Mesothelial cell of epicardium (in vitro differentiated cells): ENCODE measurements at places on chromosomes 7 and 10.

GRCh38 chr10:2686691-2687090 is 380.7 kb upstream of the PFKP start:
- DNase-seq = no peak

DNA sequence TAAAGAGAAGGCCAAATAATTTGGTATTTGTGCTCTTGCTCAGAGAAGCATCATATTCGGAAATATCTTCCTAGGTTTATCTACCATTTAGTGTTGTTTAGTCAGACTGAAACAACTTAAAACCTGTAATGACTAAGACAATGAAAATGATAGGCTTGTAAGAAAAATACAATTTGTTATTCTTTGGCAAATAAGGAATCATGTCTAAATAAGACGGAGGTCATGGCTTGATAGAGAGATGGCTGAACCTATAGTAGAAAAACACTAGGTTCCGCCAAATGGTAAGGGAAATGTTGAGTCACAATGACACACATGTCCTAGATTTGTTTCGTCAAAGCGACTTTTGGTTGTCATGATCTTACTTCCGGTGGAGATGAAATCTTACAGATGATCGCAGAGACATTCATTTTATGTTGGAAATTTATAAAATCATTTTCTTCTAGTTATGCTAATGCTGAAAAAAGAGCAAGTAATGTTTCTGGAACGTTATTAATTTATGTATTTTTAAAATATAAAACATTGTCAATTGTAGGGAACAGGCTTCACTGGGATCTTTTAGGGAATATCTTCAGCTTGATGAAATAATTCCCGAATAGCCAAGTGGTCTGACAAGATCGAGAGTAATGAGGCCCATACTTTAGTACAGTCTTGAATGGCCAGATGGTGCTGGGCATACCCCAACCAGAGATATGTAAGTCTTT is 1.0 kb downstream of the SRGN start:
- no peak for DNase-seq

DNA sequence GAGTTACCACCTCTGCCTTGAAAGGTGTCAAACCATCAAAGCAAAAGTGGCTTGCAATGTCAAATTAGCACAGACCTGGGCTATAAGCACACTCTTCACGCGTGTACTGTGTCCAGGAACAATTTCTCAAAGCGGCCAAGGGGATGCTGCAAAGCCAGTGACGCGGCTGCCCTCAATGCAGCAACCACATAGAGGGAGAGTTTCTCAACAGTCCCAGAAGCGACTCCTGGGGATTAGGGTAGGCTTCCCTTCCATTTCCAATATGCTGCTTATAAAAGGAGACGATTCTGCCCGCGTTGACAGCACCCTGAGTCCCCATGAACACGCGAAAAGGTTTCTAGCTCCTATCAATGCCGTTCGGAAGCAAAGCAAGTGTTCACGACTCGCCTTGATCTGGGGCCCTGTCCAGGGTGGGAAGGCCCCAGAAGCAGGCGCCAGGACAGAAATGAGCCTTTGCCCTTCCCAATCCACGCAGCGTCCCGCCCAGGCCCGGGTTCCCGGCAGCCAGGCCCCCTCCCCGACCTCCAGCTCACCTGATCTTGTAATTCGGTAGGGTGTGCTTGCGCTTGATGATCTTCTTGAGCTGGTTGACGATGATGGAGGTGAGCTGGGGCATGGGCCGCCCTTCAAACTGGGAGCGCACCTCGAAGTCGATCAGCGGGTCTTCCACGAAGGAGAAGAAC is 1.3 kb downstream of the PDZD8 start:
- no peak for DNase-seq

- DNase-seq = no peak
Measured at GRCh38 chr10:99854860-99855259, 72.4 kb downstream of the ABCC2 start.

DNA sequence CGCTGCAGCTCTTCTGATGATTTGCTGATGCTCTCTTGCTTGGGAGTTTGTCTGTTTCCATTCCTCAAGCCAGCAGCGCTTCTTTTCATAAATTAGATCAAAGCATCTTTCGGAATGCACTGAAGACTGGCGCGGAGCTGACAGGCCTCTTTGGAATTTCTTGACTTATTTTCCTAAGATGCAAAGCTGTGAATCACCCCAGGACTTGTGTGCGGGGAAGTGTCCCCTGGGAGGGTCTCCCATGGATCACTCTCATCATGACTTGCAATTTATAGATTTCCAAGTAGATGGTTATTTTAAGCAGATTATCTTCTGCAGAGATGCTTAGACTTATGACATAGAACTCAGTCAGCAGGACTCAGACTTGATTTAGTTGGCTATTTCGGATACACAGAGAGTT is 467.2 kb downstream of the TCERG1L start:
- no peak for DNase-seq

DNA sequence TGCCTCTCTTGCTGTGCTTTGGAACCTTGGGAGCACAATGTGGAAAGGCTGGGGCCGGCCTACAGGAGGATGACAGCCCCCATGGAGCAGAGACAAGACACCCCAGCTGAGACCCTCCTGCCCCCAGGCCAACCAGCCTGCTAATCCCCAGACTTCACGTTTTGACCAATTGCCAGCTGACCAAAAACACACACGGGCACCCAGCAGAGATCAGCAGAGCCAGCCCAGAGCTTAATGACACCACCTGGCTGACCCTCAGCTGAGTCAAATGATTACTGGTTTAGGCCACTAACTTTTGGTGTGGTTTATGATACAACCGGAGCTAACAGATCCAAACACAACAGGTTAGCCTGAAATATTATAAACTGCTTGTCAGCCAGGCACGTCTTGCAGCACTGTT is 111.2 kb upstream of the KIF5B start:
- no peak for DNase-seq

- no peak for DNase-seq
Measured at GRCh38 chr10:48710647-48711275, 26.1 kb downstream of the WDFY4 start.

DNA sequence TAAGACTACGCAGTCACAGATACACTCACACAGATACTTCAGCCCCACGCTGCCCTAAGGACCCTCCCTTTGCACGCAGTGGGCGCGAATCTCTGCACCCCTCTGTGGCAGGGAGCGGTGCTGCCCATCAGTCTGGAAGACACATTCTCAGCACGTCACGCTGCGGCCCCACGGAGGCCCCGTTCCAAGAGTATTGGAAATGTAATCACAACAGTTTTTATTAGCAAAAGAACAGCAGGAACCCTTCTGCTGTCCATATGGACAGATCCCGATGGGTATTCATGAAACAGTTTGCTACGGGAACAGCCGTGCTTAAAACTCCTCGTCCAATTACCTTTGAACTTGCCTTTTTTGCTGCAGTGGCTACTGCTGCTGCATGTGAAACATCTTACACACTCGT is 131.0 kb downstream of the RPS24 start:
- no peak for DNase-seq

- no peak for DNase-seq
Measured at GRCh38 chr7:97145068-97145467, 27.6 kb downstream of the SDHAF3 start.

DNA sequence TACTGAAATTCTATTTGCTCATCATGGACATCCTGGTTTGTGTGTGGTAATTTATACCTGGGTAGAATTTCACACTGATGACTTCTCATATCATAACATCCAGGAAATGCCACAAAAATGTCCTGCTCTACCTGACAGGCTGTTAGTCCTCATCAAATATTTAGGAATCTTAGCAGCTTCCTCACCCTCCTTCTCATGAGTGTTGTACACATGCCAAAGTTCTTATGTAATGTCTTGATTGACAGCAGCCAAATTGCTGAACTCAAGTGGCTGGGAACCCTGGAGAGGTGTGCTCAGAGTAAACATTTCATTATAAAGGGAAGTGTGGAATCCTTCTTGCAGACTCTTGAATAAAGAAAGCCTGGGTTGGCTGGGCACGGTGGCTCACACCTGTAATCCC is 8.9 kb downstream of the EEPD1 start:
- DNase-seq = no peak

- DNase-seq = no peak
Measured at GRCh38 chr7:111184987-111185386, 94.1 kb downstream of the LRRN3 start.

GRCh38 chr10:61791216-61791615 is 110.3 kb upstream of the ARID5B start:
- no peak for DNase-seq

DNA sequence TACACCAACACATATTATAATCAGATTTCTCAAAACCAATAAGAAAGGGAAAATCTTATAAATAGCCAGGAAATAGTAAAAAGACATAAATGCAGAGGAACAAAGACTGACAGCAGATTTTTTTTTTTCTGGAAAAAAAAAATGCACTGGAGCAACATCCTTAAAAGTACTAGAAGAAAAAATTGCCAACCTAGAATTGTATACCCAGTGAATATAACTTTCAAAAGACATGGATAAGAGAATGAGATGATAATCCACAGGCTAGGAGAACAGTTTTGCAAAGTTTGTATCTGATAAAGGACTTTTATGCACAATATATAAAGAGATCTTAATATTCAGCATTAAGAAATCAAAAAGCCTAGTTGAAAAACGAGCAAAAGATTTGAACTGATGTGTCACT is 554.0 kb downstream of the AUTS2 start:
- DNase-seq = no peak
